Cardiac fibroblast (primary cell): ENCODE measurements at places on chromosomes 3 and 15.

DNA sequence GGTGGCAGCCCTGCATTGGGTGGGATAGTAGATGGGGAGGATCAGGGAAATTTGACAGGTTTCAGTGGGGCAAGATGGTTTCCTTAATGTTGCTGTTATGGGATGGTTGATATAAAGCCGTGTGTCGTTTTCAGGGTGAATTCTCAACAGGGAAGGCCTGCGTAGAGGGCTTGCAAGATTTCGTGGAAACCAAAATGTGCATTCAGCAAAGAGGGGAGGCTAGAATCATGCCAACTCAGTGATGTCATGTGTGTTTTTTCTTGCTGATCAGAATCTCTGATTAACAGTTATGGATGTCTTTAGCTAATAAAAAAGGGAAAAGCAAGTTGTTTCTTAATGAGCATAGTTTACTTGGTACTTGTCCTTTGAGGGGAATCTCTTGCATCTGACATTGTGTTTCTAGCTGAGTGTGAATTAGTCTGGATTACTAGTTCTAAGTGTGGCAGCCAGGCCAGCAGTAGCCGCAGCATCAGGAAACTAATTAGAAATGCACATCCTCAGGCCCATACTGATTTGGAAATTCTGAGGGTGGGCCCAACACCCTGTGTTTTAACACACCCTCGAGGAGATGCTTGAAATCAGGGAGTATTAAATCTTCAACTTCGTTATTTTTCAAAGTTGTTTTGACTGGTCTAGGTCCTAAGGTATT, 24.8 kb downstream of the MRAS start:
- no peak for DNase-seq

- no peak for DNase-seq
Measured at GRCh38 chr3:52372822-52373504, 56.8 kb downstream of the DNAH1 start.

- peak; percentile 84 for DNase-seq
Measured at GRCh38 chr15:66851311-66852063, 149.5 kb downstream of the SMAD6 start.

DNA sequence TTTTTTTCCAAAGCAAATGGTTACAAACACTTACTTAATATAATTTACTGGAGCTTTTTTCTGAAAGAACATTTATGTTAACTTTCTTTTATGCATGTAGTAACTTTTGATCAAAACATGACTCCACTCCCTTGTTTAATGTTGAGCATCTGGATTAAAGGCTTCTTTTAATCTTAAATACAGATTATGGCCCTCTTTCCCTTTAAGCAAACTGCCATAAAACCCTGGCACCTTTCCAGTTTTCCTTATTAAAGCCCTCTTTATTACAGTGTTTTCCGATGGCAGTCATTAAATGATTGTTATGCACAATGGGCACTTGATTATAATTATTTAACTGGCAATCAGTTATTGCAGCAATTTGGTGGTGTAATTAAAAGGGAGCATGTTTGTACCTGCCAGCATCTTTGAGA, 167.0 kb downstream of the VGLL4 start:
- DNase-seq = no peak

DNA sequence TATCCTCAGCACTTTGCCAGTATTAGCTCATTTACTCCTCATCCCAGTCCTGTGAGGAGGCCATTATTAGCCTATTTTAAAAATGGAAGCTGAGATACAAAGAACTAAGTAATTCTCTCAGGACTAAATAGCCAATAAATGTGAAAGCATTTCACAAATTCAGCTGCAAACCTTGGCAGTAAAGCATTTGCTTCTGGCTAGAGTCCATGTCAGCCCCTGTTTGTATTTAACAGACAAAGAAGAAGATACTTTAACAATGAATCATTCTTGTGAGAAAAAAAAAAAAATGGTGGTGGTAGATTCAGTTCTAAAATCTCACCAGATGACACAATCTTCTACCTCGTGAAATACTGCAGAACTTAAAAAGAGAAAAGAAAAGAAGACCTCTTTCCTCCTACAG, 85.0 kb upstream of the CNTN6 start:
- peak; percentile 39 for DNase-seq

- no peak for DNase-seq
Measured at GRCh38 chr3:160379628-160380214, 19.3 kb downstream of the IFT80 start.

GRCh38 chr3:32256206-32256605, 17.7 kb downstream of the CMTM8 start:
- no peak for DNase-seq

DNA sequence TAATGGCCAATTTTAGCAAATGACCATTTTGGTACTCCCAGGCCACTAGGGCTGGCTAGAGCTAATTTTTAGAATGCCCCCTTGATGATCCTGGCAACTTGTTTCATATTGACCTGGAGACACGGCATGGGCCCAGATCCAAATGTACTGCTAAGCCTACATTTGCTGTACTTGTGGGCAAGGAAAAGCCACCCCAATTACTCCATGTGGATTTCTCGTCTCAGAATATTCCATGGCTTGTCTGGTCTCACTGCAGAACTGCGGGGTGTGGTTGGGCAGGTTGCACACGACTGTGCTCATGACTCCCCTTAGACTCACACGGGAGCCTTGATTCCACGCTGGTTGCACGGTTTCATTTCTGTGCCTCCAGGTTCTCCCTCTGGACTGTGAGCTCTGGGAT, 140.9 kb downstream of the RPLP1 start:
- DNase-seq = no peak

- DNase-seq = peak; percentile 28
Measured at GRCh38 chr3:177420651-177421480, 223.6 kb upstream of the TBL1XR1 start.

DNA sequence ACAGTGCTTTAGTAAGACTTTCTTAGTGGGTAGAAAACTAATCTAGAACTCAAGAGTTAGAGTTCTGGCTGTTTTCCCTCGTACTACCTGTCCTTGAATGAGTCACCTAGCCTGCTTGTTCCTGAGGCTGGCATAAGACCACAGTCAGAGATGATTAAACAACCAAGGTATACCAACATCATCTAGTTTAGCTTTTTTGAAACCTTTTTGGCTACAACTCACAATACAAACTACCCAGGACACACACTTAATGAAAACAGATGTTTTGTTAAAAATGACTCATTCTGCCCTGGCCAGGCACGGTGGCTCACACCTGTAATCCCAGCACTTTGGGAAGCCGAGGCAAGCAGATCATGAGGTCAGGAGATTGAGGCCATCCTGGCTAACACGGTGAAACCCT, 4.6 kb downstream of the MCCC1 start:
- no peak for DNase-seq
